HuH-7.5 (cell line): ENCODE measurements at places on chromosomes 2 and 18.

DNA sequence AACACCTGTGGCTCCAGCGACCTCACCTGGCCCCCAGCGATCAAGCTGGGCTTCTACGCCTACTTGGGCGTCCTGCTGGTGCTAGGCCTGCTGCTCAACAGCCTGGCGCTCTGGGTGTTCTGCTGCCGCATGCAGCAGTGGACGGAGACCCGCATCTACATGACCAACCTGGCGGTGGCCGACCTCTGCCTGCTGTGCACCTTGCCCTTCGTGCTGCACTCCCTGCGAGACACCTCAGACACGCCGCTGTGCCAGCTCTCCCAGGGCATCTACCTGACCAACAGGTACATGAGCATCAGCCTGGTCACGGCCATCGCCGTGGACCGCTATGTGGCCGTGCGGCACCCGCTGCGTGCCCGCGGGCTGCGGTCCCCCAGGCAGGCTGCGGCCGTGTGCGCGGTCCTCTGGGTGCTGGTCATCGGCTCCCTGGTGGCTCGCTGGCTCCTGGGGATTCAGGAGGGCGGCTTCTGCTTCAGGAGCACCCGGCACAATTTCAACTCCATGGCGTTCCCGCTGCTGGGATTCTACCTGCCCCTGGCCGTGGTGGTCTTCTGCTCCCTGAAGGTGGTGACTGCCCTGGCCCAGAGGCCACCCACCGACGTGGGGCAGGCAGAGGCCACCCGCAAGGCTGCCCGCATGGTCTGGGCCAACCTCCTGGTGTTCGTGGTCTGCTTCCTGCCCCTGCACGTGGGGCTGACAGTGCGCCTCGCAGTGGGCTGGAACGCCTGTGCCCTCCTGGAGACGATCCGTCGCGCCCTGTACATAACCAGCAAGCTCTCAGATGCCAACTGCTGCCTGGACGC is 4.9 kb downstream of the GPR35 start:
- DNase-seq: no peak

DNA sequence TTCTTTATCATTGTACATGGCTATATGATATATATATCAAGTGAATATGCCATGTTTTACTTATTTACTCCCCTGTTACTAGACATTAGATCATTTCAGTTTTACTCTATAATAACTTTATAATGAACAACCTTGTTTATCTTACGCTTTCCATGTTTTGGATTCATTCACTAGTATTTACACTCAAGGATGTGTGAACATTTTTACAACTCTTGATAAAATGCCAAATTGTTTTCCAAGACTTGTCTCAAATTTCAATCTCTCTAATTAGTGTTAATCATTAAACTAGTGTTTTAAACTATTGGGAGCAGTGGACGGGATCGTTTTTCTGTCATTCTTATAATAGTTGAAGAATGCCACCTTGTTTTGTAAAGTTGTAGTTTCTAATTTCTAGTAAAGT is 51.5 kb upstream of the B3GNT7 start:
- DNase-seq: no peak

DNA sequence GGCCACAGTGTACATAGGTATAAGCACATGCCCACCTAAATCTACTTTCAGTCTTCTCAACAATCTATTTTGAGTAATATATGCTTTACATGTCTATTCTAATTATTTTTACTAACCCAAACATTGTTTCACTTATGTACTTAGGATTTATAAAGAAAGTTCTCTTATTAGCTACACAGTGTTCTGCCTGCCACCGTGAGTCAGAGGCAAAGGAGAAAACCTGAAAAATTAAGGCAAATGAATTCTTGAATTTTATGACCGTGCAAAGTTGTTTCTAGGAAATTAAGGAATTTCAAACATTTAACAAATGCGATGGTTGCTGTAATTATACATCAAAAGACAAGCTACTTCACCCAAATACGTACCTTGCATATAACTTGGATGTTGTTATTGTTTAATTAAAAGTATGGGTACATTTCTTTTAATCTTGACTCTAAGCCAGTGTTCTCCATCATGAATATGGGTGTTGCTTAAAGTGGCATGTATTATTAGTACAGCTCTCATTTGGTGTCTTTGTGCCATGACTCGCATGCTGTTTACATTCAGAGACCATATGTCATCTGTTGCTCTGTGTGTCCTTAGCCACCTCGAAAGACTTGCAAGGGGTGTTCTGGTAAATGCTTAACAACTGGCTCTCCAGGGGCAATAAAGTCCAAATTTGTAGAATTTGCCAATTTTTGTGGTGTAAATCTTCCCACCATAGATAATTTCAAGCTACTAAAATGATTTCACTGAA is 154.3 kb upstream of the FN1 start:
- DNase-seq: no peak

GRCh38 chr2:233828546-233829192 is 25.7 kb downstream of the HJURP start:
- DNase-seq: no peak

- DNase-seq: no peak
Measured at GRCh38 chr18:76972846-76973519, 150.6 kb downstream of the ZNF236 start.

DNA sequence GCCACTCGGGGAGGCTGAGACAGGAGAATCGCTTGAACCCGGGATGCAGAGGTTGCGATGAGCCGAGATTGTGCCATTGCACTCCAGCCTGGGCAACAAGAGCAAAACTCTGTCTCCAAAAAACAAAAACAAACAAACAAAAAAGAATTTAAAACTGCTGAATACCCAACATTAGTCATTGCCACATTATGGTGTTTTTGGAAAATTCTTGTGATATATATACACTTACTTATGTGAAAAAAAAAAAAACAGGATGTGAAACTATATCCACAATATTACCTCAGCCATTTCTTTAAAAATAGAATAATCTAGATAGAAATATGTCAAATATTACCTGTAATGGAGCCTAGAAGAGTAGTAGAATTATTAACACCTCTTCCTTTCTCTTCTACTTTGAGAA is 288.3 kb upstream of the FN1 start:
- no peak for DNase-seq
